GM06990 (cell line): ENCODE measurements at places on chromosomes 5 and 9.

- DNase-seq = no peak
Observed at GRCh38 chr9:6842584-6842947, 84.8 kb downstream of the KDM4C start.

DNA sequence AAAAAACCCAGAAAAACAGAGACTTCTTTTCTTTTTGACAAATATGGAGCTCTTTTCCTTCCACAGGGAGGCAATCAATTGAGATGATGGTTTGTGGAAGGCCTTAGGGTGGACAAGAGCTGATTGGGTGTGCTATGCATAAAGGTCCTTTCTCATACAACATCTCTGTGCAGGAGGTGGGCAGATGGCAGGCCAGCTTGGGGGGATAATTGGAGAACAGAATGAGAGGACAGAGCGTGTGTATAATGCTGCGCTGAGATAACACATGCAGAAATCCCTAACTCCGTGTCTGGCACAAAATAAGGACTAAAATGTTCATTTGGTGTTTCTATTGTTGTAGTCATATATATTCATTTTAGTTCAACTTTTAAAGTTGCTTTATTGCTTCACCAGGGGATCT is 159.0 kb upstream of the MEF2C start:
- DNase-seq = no peak

GRCh38 chr9:87280421-87280820 is 217.2 kb upstream of the DAPK1 start:
- no peak for DNase-seq

- DNase-seq = no peak
Observed at GRCh38 chr5:148230240-148230639, 8.1 kb upstream of the MARCOL start.

GRCh38 chr5:151058891-151059489 is 21.8 kb downstream of the TNIP1 start:
- DNase-seq = no peak

DNA sequence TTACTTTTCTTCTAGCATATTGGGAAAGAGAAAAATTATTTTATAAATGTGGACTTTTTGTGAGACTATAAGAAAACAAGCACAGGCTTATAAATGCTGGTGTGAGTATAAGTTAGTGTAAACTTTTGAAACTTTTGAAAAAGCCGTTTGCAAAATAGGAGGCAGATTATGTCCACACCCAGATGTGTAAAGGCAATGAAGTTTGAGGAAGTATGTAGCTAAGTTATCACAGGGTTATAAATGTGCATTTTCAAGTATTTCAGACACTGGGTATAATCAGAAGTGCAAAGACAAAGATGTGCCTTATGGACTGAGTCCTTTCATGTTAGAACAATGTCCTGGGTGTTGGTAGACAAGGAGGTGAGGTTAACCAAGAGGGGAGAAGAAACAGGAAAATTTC is 85.5 kb downstream of the ANXA1 start:
- DNase-seq = no peak

- no peak for DNase-seq
Observed at GRCh38 chr5:60463179-60463868, 236.6 kb downstream of the DEPDC1B start.

- DNase-seq = no peak
Observed at GRCh38 chr5:16675806-16676205, 59.0 kb upstream of the RETREG1 start.

GRCh38 chr5:144370273-144370672 is 199.6 kb downstream of the KCTD16 start:
- no peak for DNase-seq

GRCh38 chr5:78562714-78563330 is 85.8 kb downstream of the LHFPL2 start:
- DNase-seq = no peak

GRCh38 chr5:176528761-176529115 is 8.5 kb downstream of the RNF44 start:
- no peak for DNase-seq

DNA sequence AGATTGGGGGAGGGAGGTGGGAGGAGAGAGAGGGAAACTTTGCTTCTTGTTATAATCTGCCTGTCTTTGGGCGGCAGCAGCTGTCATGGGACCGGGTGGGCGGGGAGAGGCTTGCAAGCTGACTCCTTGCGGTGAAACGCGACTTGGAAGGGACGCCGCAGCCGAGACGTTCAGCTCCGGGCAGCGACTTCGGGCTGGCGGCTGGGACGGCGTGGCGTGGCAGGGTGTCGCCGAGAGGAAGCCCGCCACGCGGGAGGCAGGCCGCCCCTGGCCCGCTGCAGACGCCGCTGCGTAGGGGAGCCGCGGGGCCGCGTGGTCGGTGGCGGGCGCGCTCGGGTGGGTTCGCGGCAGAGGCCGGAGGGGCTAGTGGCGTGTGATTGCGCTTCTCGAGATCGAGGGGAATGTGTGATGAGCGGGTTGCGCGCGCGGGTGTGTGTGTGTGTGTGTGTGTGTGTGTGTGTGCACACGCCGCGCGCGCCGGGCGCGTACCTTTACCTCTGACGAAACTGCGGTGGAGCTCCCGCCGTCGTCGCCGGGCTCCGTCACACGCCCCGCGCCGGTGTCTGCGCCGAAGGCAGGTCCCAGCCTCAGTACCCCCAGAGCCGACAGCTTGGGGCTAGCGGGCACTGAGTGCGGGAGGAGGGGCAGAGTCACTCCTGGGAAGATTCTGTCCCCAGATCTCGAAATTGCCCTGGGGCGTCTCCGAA is 1.7 kb downstream of the PPARGC1B start:
- peak; percentile 86 for DNase-seq

DNA sequence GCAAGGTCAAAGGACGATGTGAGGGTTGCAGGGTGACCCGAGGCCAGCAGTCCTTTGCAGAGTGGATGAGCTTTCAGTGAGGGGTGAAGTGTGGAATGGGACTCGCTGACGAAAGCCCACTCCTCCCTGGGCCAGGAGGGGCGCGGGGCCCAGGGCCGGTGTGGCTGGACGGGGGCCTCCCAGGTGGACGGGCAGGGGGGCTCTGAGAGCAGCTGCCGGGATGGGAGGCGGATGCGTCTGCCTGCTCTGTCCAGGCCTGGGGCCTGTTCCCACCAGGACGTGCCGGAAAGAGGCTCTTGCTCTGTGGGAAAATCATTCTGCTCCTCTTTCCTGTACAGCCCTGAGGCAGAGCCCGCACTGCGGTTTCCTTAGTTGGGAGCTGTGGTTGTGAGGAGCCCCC is 24.3 kb downstream of the IRX4 start:
- DNase-seq = no peak

DNA sequence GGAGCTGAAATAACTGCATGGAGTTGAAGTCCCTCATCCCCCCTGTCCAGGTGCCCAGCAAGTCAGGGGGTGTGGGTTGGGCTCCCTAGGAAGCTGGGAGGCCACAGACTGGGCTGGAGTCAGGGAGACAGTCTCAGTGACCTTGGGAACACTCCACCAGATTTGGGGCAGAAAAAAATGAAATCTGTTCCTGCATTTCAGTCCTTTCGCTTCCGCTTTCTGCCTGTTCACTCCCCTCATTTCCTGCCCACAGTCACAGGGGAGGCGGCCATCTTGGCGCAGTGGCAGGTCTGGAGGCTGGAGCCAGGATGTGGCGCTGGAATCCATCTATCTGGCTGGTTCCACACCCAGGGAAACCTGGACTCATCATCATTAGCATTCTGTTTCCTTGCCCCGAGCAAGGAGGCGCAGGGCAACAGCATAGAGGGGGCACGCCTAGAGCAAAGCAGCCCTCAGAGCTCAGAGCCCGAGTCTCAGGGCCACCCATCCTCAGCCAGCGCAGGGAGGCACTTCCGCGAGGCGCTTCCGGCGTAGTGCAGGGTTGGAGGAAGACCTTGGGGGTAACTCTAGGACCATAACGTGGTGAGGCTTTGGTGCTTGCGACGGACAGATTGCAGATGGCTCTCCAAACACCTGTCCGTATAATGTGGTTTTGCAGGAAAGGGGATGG is 86.2 kb upstream of the HSPA9 start:
- DNase-seq = no peak

DNA sequence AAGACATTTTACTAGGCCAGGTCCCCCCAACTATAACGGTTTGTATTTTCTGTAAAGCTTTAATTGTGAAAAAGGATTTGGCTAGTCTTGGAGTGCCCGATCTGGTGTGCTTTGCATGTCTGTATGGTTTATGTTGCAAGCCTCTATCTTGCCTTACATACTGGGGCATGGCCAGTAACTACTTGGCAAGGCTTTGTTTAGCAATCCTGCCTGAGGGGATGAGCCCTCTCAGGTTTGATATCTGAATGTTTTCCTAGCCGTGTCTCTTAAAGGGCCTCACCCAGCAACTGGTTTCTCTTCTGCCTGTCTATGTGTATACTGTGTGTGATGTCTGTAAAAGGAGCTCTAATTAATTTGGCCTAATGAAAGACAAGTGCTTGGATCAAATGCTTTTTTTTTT is 61.3 kb upstream of the SPINK5 start:
- no peak for DNase-seq

GRCh38 chr5:173954671-173955521 is 34.1 kb upstream of the C5orf47 start:
- DNase-seq = no peak

DNA sequence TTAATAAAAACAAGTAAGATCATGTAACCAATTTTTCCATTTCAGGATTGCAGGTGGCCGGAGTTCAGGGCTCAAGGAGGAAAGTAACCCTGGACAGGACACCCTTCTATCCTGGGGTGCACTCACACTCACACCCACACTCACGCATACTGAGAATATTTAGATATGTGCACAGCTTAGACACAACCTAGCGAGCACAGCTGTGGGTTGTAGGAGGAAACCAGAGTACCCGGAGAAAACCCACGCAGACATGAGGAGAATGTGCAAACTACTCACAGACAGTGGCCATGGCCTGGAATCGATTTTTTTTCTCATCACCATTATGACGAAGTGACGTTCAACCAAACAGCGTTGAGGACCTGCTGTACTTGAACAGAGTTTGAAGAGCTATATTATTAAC is 4.5 kb upstream of the EFNA5 start:
- DNase-seq = no peak

GRCh38 chr5:142800776-142801494 is 30.8 kb downstream of the ARHGAP26 start:
- no peak for DNase-seq

GRCh38 chr9:126652140-126652582 is 38.4 kb downstream of the LMX1B start:
- DNase-seq = no peak

- DNase-seq = no peak
Observed at GRCh38 chr9:26341545-26341944, 551.1 kb downstream of the CAAP1 start.

DNA sequence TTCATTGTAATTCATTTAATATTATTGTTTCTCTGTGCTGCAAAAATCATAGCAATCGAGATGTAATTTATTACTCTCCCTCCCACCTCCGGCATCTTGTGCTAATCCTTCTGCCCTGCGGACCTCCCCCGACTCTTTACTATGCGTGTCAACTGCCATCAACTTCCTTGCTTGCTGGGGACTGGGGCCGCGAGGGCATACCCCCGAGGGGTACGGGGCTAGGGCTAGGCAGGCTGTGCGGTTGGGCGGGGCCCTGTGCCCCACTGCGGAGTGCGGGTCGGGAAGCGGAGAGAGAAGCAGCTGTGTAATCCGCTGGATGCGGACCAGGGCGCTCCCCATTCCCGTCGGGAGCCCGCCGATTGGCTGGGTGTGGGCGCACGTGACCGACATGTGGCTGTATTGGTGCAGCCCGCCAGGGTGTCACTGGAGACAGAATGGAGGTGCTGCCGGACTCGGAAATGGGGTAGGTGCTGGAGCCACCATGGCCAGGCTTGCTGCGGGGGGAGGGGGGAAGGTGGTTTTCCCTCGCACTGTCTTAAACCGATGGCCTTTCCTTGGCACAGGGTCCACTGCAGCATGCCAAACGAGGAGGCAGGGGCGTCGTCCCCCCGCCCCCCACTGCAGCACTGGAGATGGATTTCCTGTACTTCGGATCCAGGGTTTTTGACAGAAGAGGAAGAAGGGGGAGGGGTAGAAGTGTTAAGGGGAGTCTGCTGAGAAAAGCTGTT is at the start of gene APC:
APC (plus strand) TSS at position 423 of the 728 bp plus-strand sequence. CDS start 17,006 bp downstream, outside the sequence.
- DNase-seq = peak; percentile 87

DNA sequence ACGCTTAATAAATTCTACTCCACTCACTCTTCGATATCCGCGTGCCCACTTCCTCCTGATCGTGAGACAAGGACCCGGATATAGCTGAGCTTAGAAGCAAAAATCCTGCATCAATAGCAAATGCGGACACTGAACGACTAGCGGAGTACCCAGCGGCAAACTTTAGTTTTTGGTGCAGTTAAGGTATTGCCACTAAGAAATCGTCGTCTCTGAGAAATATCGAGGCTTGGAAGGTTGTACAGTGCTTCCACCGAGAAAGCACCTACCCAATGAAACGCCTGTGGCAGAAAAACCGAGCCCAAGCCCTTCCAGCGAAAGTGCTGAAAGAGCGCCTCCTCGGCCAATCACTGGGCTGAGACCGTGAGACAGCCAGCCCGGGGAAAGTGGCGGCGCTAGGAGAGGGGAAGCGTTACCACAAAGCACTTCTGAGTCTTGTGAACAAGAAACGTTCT is 32.2 kb downstream of the ANXA2R start:
- DNase-seq = peak; percentile 85

GRCh38 chr9:125430161-125431011 is 168.8 kb downstream of the GAPVD1 start:
- DNase-seq = no peak
